Renal cortical epithelial cell (primary cell): ENCODE measurements at places on chromosomes 2 and 18.

DNA sequence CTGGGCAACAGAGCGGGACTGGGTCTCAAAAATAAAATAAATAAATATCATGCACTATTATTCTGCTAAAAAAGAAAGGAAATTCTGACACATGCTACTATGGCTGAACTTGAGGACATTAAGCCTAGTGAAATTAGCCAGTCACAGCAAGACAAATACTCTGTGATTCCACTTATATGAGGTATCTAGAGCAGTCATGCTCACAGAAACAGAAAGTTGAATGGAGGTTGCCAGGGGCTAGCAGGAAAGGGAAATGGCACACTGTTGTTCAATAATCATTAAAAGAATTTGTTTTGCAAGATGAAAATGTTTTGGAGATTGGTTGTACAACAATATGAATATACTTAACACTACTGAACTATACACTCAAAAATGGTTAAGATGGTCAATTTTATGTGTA, 60.8 kb downstream of the NCKAP1 start:
- DNase-seq, result no peak

- no peak for DNase-seq
These were observed 4.3 kb downstream of the GPC1 start for GRCh38 chr2:240439698-240440151.

- no peak for DNase-seq
These were observed 141.5 kb upstream of the HAAO start for GRCh38 chr2:42933824-42934254.

DNA sequence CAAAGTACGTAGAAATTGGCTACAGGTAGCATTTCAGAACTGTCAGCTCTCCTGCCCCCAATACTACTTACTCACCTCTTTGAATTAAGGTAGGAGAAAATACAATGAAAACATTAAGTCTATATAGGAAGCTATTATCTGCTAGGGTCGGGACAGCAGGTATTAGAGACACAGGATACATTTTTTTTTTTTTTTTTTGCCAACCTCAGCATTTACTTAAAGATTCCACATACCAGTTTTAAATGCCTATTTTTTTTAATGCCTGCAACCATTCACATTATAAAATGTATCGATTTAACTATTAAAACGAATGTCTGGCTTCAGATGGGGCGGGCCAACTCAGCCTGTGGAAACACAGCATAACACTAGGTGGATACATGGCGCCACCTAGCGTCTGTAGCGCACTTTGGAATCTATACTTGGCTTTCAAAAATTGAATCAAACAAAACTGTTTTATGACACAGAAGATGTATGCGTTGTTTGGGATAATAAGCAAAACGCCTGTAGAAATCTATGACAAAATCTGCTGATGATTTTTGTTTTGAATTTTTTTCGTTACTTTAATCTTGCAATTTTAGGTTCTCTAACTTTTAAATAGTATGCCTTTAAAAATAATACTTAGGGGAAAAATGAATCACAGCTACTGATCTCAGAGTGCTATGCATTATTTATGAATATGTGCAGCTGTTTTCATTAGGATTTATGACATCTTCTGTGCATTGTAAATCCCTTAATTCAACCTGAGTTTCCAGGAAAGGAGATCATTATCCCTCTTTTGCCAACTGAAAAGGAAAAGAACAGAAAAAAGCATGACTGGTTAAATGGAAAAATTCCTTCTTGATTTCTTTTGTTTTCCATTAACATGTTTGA, 261.0 kb downstream of the NYAP2 start:
- peak; percentile 28 for DNase-seq

DNA sequence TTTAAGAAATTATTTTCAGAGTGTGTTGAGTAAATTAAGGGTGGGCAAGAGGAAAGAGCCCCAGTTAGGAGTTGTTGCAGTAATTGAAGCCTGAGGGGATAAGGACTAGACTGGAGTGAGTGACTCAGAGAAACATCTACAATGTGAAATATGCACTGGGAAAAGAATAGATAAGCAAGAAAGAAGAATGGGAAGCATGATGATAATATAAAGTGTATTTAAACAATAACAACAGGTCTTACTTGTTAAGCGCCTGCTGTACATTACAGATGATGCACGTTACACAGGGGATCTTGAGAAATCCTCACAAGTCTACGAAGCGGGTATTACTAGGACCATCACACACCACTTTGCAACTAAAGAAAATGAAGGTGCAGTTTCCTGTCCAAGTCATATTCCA, 73.6 kb upstream of the STK17B start:
- no peak for DNase-seq

DNA sequence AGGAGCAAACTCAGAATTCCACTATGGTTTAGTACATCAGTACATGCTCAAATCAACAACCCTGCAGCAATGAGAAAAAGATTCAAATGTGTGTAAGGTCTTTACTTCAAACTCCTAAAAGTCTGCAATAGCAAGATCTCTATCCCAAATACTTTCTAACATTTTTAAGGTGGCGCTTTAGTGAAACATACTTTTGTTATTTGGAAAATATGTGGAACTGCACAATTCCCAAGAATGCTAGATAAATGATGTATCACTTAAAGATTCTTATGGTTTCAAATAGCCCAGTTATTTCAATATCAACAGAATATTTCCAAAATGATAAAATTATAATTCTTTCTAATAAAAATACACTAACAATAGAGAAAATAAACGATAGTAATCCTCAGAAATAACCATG, 227.6 kb upstream of the SMAD7 start:
- no peak for DNase-seq

DNA sequence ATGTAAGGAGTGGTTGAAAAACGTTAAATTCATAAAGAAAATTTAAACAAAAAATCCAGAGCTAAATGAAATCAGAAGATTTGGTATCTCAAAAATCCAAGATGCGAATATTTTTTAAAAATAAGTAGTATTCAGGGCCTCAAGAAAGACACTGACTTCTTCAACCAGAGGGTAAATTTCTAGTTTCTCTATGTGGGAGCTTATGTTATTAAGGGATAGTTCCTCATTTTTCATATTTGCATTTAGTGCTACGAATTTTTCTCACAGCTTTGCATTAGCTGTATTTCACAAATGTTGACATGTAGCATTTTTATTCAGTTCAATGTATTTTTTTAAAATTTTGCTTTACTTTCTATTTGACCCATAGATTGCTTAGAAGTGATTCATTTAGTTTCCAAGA, 454.7 kb downstream of the CBLN2 start:
- no peak for DNase-seq

GRCh38 chr2:949384-950079, 1.1 kb upstream of the SNTG2 start:
- no peak for DNase-seq

- DNase-seq, result no peak
These were observed 100.6 kb downstream of the CDK15 start for GRCh38 chr2:201906777-201907562.

DNA sequence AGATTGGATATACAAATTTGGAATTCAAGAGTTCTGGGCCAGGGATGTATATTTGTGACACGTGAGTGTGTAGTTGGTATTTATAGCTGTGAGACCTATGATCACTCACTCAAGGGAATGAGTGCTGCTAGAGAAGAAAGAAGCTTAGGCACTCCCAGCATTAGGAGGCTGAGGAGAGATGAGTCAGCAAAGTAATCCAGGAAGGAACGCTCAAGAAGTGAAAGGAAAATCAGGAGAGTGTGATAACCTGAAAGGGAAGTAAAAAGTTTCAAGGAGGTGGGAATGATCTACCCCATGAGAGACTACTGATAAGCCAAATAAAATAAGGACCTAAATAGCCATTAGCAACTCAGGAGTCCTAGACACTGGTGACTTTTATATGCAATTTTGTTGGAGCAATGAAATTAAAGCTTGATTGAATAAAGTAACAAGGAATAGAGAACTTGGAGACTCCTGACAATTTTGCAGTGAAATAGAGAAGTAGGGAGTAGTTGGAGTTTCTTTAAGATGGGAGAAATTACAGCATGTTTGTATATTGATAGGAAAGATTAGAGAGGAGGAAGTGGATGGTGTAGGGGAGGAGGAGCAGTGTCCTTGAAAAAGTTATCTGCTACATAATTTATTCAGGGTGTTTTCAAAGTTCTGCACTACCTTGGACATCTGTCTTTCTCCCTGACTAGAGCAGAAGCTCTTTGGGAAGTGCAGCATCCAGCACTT, 89.9 kb downstream of the UBE2E3 start:
- peak; percentile 83 for DNase-seq

DNA sequence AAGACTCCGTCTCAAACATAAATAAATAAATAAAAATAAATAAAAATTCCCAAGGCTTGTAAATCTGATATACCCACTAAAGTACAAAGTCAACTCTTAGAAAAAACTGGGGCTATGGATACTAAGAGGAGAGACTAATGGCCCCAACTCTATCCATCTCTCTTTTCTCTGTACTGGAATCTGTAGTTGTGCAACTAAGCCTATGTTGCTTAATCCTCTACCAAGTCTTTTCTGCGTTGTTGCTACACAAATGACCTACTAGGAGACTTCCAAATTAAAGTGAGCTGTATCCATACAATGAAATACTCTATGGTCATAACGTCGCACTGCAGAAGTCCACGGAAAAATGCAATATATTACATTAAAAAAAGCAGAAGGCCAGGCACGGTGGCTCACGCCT, 8.1 kb downstream of the MRPS5 start:
- no peak for DNase-seq

GRCh38 chr18:7676253-7676873, 109.2 kb downstream of the PTPRM start:
- DNase-seq, result no peak

DNA sequence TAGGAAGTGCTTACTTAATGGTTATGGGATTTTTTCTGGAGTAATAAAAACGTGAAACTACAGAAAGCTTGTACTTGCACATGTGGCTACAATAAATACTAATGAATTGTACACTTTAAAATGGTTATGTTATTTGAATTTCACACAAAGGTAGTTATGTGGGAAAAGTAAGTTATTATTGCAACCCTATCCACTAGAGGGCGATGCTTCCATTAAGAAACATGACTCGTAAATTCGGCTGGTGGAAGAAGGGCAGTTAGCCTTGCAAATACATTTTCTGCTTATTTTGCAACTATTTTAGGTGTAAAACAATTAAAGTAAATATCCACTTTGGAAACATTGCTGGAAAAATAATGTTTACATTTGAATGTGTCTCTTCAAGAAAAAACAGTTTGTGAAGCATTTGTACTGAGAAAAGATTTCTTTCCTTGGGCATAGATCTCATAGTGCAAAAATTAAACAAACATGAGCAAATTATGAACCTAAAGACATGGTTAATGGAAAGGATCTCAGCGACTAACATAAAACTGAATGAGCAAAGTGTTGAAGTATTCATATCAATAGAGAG, 68.1 kb upstream of the CSRNP3 start:
- DNase-seq, result peak; percentile 79

DNA sequence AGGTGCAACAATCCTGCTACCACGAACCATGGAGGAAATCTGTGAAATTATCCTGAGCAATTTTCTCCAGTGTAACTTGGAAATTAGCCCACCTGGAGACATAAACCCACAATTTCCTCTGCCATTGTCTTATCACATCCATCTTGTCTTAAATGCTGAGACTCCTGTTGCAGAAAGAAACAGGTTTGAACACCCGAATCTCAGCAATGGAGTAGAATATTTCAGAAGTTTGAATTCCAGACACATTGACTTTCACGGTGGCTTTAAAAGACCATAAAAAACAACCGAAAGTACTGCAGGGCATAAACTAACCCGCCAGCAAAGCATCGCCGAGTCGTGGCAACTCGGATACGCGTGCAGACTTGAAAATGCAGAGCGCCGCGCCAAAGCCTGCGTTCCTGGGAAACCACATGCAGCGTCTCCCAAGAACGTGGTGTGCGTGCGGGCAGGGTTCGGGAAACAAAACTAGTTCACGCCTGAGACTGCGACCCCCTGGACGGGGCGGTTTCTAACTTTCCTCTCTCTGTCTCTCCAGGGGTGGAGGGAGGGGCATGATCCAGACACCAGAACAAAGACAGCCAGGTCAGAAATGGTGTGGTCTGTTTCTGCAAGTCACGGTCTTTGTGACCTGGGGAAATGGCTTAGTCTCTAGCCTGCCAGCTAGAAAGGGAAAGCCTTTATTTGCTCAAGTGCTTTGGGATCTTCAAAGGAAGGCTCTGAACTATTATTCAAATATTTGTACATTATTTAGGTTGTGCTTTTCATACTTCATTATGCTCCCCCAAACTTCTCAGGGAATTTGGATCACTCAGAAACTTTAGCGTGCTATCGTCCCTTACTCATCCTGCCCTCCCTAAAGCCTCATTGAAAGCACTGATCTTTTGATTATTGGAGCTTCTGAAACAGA, 26.9 kb upstream of the KCTD1 start:
- peak; percentile 41 for DNase-seq

- peak; percentile 15 for DNase-seq
These were observed 163.5 kb downstream of the UXS1 start for GRCh38 chr2:106030287-106031268.

- DNase-seq, result peak; percentile 42
These were observed 227.4 kb upstream of the COL3A1 start for GRCh38 chr2:188746727-188747126.

- peak; percentile 69 for DNase-seq
These were observed 138.8 kb upstream of the ITGA6 start for GRCh38 chr2:172288603-172289002.

DNA sequence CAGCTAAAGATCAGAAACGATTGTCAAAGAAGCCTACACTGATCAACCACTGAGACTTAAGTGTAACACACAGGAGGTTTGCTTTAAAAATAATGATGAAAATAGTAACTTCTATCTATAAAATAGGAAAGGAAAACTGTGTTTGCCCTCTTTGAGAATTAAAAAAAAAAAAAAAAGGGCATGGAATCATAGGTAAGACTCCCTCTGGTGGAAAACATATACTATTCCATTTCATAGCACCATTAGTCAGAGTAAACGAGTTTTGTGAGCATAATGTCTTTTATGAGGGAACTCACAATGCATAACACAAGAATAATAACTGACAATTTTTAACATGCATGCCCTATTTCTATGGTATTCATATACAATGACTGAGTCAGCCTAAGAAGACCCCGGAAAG, 36.3 kb downstream of the SLC35F5 start:
- peak; percentile 48 for DNase-seq

DNA sequence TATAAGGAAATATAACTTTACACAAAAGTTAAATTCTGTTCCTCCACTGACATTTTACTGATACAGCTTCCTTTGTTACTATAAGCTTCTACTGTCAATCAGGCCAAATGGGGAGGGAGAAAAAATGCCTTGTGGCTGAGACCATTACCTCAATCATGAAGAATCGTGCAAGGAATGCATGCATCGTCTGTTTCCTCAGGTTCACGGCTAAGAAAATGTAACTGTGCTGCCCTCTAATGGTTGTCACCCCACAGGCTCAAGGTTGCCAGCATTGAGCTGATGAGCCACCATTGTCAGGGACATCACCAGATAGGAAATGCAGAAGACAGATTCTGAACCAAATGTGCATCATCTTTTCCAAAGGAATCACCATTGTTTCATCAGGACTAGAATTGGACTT, 426.9 kb downstream of the CDH2 start:
- DNase-seq, result peak; percentile 83
